Prostate gland (tissue), 2 donors: ENCODE measurements at places on chromosomes 11 and 22.

GRCh38 chr11:44266056-44266780, 43.7 kb downstream of the ALX4 start:
- no peak overlapping the region for H3K4me3 ChIP-seq
- H3K27me3 ChIP-seq: no peaks in the 10 kb centered on the region
- DNase-seq: no peak
- no peaks in the 10 kb centered on the region for H3K4me1 ChIP-seq

GRCh38 chr11:66259225-66259624, 9.2 kb upstream of the RAB1B start:
- peaks cover 4% of the 10 kb centered on the region for H3K4me1 ChIP-seq
- DNase-seq: no peak
- H3K27me3 ChIP-seq: no peaks in the 10 kb centered on the region
- no peak overlapping the region for H3K27ac ChIP-seq
- no peak overlapping the region for H3K4me3 ChIP-seq

DNA sequence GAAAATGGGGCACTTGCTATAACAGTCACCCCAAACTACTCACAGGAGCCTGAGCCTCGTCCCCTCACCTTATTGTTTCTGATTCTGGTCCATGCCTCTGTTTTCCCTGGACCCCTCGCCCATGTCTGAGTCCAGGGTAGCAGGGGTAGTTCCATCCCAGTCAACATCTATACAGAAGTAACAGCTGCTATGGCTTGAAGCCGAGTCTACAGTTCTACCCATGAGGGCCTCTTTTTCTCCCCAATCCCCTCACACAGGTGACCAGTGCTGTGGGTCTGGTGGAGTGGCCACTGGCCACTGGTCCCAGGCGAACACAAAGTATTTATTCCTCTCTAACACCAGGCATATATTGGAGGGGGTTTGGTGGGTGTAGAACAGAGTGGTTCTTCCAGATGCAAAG, 116.4 kb downstream of the ZNF280B start:
- no peak overlapping the region for H3K4me3 ChIP-seq
- no peak for DNase-seq
- H3K27me3 ChIP-seq: no peaks in the 10 kb centered on the region
- no peaks in the 10 kb centered on the region for H3K4me1 ChIP-seq

- peaks cover 11% of the 10 kb centered on the region for H3K4me1 ChIP-seq
- DNase-seq: no peak
- no peaks in the 10 kb centered on the region for H3K36me3 ChIP-seq
- no peak overlapping the region for H3K4me3 ChIP-seq
- no peak overlapping the region for H3K27ac ChIP-seq
These were observed 21.7 kb upstream of the PICK1 start for GRCh38 chr22:38035530-38035885.

GRCh38 chr11:122422682-122423081, 232.8 kb upstream of the UBASH3B start:
- H3K27ac ChIP-seq: no peak overlapping the region
- no peaks in the 10 kb centered on the region for H3K36me3 ChIP-seq
- no peaks in the 10 kb centered on the region for H3K4me1 ChIP-seq
